ENCODE measurements at places on chromosomes 2 and 18. TPM values are rescaled to one million over a fixed set of nuclear protein-coding genes. Genes with fewer than 3 reads are reported as not detected.

The ANKRD30B gene
- total RNA-seq: not detected

The EN1 gene
- 1.3 TPM for total RNA-seq

The LCT gene
- total RNA-seq: 0.03 TPM

The SLC9A4 gene
- not detected for total RNA-seq

The TRIM54 gene
- 0.68 TPM for total RNA-seq

Measured in A549 treated with RU486 at 1 μM for 4 hours (cell line).